Suprapubic skin (tissue), 4 donors: ENCODE measurements at places on chromosomes 4 and X. TPM values are rescaled to one million over a fixed set of nuclear protein-coding genes. Genes with fewer than 3 reads are reported as not detected.

Gene MAGEC3
- not detected for total RNA-seq

Gene KLB
- total RNA-seq: 0.64 TPM

Gene SMAD1
- 54.7 TPM for total RNA-seq

Gene ADRA2C
- total RNA-seq: 2.6 TPM

Gene SSX3
- not detected for total RNA-seq

DNA sequence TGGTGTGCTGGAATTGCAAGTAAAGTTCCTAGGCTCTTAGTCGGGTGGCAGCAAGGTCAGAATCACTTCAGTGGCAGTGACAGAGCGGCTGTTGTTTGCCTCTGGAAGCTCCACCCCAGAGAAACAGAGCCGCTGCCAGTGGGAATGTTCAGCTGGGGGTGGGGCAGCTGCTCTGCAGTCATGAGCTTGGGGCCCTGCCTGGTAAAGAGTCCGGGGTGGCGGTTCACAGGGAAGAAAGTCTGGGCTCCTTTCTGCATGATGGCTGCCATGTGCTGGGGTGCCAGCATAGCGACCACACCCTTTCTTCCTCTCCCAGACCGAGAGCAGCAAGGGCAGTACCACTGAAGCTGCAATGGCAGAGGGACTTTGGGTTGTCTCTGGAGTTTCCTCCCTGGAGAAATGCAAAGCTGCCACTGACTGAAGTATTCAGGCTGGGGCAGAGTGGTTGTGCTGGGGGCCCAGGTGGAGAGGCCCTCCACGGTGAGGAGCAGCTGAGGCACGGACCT, 108.8 kb upstream of the CENPE start:
- H3K27me3 ChIP-seq: no peaks in the 10 kb centered on the region
- H3K36me3 ChIP-seq: no peaks in the 10 kb centered on the region
- H3K27ac ChIP-seq: no peak overlapping the region
- no peak for DNase-seq
- H3K4me1 ChIP-seq: peaks cover 4% of the 10 kb centered on the region

DNA sequence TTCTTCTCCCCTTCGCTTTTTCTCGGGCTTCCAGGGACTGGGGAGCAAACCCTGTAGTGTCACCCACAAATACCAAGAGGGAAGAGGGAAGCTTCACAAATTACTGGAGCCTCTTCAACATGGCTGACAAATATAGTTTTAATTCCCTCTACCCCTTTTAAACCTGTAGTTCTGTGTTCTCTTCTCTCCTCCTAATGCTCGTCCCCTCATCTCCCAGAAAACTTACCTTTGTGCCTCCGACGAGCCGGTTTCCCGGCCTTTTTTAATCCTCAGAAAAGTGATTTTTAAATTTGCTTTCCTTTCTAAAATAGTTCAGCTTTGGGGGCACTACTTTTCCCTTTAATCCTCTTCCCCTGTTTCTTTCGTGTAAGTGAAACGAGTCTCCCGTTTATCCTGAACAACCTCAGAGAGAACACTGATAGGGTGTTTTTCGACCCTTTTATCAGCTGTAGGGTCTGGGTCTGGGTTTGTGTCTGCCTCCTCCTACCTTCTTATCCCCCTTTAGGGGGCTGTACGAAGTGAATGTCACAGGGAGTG, 408 bp downstream of the TET2 start:
- H3K4me1 ChIP-seq: peaks cover 37% of the 10 kb centered on the region
- peak overlapping the region; percentile 79 for H3K4me3 ChIP-seq
- H3K27me3 ChIP-seq: no peaks in the 10 kb centered on the region

GRCh38 chr4:105510245-105510644, 36.4 kb upstream of the PPA2 start:
- DNase-seq: no peak
- no peak overlapping the region for H3K4me3 ChIP-seq
- no peaks in the 10 kb centered on the region for H3K27me3 ChIP-seq
- no peaks in the 10 kb centered on the region for H3K4me1 ChIP-seq

DNA sequence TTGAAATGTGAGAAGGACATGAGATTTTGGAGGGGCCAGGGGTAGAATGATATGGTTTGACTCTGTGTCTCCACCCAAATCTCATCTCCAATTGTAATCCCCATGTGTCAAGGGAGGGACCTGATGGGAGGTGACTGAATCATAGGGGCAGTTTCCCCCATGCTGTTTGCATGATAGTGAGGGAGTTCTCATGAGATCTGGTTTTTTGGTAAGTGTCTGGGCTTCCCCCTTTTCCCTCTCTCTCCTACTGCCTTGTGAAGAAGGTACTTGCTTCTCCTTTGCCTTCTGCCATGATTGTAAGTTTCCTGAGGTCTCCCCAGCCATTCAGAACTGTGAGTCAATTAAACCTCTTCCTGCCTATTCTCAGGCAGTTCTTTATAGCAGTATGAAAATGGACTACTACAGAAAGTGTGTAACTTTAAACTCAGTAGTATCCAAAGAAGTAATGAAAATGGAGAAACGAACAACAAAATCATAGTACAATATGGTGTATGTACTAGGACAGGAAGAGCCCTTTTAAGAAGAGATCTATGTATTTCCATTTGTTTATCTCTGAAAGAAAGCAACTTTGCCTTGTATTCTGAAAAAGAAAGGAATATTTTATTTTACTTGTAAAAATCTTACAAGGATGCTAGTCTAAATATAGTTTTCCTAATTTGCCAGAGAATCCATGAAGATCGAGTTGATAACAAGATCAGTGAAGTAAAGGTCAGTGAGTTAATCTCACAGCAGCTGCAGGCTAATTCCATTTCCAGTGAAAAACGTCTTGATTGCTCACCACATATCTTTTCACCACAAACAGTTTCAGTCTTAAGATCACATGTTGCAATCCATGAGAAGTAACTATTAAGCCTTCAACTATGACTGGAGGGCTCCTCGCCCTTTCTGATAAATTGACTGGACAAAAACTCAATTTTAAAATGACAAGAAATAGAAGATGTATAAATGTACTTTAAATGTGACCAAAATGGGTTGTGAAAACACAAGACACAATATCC, 20.5 kb downstream of the PKD2 start:
- H3K27me3 ChIP-seq: no peaks in the 10 kb centered on the region
- H3K4me1 ChIP-seq: no peaks in the 10 kb centered on the region
- no peak for DNase-seq
- no peak overlapping the region for H3K4me3 ChIP-seq

GRCh38 chr4:98345838-98346237, 84.7 kb downstream of the RAP1GDS1 start:
- no peak overlapping the region for H3K4me3 ChIP-seq
- no peaks in the 10 kb centered on the region for H3K27me3 ChIP-seq
- no peak for DNase-seq
- H3K36me3 ChIP-seq: peaks cover 5% of the 10 kb centered on the region
- H3K27ac ChIP-seq: no peak overlapping the region
- H3K4me1 ChIP-seq: no peaks in the 10 kb centered on the region

DNA sequence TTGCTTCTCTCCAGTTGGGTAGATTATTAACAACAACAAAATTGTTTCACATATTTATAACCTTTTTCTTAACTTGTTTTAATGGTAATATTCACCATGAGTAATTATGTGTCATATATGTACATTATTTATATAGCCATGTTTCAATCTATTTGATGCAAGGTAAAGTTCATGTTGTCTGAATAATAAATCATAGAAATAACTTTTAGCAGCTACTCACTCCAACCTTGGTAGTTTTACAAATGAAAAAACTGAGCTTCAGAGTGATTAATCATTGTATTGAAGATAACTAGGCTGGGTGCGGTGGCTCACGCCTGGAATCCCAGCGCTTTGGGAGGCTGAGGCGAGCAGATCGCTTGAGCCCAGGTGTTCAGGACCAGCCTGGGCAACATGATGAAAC, 46.0 kb downstream of the TMA16 start:
- DNase-seq: no peak

- H3K4me1 ChIP-seq: no peaks in the 10 kb centered on the region
- H3K27ac ChIP-seq: no peak overlapping the region
- H3K27me3 ChIP-seq: no peaks in the 10 kb centered on the region
- no peak overlapping the region for H3K4me3 ChIP-seq
- DNase-seq: no peak
These were observed 255.4 kb downstream of the ARHGAP10 start for GRCh38 chr4:147987252-147987651.

DNA sequence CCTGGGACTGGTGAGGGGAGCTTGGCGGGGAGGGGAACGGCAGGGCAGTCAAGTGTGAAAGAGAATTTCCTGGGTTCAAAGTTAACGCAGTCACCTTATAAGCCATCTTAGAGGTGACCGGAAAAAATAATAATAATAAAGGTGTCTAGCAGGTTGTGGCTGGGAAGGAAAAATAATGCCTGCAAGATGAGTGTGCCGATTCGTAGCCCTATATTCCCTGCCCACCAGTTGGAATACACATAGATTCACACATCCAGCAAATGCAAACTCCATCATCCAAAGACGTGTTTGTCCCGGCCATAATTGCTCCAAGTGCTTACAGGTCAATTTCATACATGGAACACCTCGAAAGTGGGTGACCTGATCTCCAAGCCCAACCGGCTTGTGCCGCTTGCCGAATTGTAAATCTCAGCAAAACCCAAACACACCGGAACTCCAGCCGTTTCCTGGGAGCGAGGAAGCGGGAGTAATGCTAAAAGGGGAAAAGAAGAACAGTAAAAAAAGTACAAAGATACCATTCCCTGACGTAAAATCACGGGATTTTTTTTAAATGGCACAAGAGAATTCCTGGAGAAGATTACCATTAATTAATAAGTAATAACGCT, 1.3 kb upstream of the FAT1 start:
- peaks cover 15% of the 10 kb centered on the region for H3K27me3 ChIP-seq
- no peak for DNase-seq
- no peaks in the 10 kb centered on the region for H3K36me3 ChIP-seq

- no peaks in the 10 kb centered on the region for H3K27me3 ChIP-seq
- no peak overlapping the region for H3K27ac ChIP-seq
- H3K36me3 ChIP-seq: no peaks in the 10 kb centered on the region
- no peak overlapping the region for H3K4me3 ChIP-seq
These were observed 47.9 kb upstream of the GPR78 start for GRCh38 chr4:8532245-8532781.

DNA sequence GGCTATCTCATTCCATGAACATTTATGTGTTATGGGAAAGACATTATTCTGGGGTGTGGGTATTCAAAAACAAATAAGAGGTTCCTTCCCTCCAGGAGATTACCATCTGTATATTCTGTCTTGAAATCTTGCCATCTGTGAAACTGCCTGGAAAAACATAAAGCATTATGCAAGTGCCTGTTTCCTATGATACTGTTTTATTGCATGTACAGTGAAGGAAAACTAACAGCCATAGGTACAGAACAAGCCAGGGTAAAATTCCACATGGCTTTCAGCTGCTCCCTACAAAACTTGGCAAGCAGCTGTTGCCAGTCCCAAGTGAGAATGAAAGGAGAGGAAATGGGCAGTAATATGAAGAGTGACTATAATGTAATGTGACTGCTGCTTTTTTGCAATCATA, 136.0 kb downstream of the GUCY2F start:
- DNase-seq: no peak
- H3K4me1 ChIP-seq: no peaks in the 10 kb centered on the region
- H3K36me3 ChIP-seq: no peaks in the 10 kb centered on the region

DNA sequence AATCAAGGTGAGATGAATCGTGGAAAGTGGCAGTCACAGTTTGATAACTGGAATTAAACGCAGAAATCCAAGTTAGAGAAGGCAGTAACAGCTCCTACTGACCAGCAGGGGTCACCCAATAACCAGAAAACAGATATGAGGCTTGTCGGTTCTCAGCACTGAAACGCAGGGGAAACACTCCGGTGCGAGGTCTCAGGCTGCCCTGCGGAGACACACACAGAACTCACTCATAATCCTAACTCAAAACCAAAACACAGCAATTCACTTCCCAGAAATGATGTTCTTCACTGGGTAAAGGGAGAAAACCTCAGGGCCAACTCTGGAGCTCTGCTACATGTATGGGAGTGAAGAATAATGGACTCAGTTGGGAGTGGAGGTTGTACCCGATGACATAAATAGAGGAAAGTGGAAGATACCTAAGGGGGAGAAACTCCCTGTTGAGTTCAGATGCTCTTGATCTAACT, 384.4 kb downstream of the RAPGEF2 start:
- no peaks in the 10 kb centered on the region for H3K36me3 ChIP-seq
- H3K4me1 ChIP-seq: peaks cover 3% of the 10 kb centered on the region
- H3K27me3 ChIP-seq: peaks cover 11% of the 10 kb centered on the region
- no peak for DNase-seq

- H3K36me3 ChIP-seq: no peaks in the 10 kb centered on the region
- DNase-seq: no peak
- no peak overlapping the region for H3K27ac ChIP-seq
- H3K27me3 ChIP-seq: no peaks in the 10 kb centered on the region
- H3K4me3 ChIP-seq: no peak overlapping the region
These were observed 317.1 kb upstream of the BMP3 start for GRCh38 chr4:80713409-80713808.

- no peak for DNase-seq
- H3K36me3 ChIP-seq: no peaks in the 10 kb centered on the region
- H3K4me1 ChIP-seq: no peaks in the 10 kb centered on the region
- peaks cover 7% of the 10 kb centered on the region for H3K27me3 ChIP-seq
- no peak overlapping the region for H3K4me3 ChIP-seq
These were observed 13.5 kb upstream of the SPP1 start for GRCh38 chr4:87961993-87962392.

GRCh38 chrX:153667281-153667955, 6.2 kb downstream of the PNCK start:
- DNase-seq: no peak
- no peak overlapping the region for H3K27ac ChIP-seq
- peaks cover 3% of the 10 kb centered on the region for H3K4me1 ChIP-seq
- peaks cover 12% of the 10 kb centered on the region for H3K27me3 ChIP-seq
- no peak overlapping the region for H3K4me3 ChIP-seq

GRCh38 chr4:35500812-35501211, 743.5 kb downstream of the ARAP2 start:
- no peak overlapping the region for H3K4me3 ChIP-seq
- H3K27me3 ChIP-seq: no peaks in the 10 kb centered on the region
- H3K4me1 ChIP-seq: no peaks in the 10 kb centered on the region
- H3K36me3 ChIP-seq: no peaks in the 10 kb centered on the region

- no peaks in the 10 kb centered on the region for H3K36me3 ChIP-seq
- peaks cover 18% of the 10 kb centered on the region for H3K4me1 ChIP-seq
- DNase-seq: no peak
- peak overlapping the region; percentile 61 for H3K4me3 ChIP-seq
- H3K27me3 ChIP-seq: no peaks in the 10 kb centered on the region
These were observed 1.3 kb downstream of the CHST7 start for GRCh38 chrX:46574774-46575381.

DNA sequence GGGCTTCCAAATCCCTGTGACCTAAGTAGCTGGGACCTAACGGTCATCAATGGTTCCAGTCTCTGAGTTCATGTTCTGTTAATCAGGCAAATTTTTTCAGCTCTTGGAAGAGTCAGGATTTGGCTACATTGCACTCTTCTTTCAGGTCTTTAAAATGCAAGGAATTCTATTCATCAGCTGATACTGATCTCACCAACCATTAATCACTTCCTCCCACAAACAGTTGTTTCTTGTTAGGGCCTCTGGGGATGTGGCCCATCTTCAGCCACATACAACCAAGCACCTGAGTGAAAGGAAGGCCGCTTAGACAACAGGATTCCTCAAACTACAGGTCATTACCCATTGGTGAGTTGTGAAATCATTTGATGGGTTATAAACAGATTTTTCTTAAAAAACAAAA, 71.7 kb downstream of the FANCB start:
- no peak overlapping the region for H3K27ac ChIP-seq
- H3K4me1 ChIP-seq: no peaks in the 10 kb centered on the region
- no peaks in the 10 kb centered on the region for H3K27me3 ChIP-seq
- H3K4me3 ChIP-seq: no peak overlapping the region
- H3K36me3 ChIP-seq: no peaks in the 10 kb centered on the region
